ENCODE measurements at places on chromosomes 2 and 18. TPM values are rescaled to one million over a fixed set of nuclear protein-coding genes. Genes with fewer than 3 reads are reported as not detected.

DNA sequence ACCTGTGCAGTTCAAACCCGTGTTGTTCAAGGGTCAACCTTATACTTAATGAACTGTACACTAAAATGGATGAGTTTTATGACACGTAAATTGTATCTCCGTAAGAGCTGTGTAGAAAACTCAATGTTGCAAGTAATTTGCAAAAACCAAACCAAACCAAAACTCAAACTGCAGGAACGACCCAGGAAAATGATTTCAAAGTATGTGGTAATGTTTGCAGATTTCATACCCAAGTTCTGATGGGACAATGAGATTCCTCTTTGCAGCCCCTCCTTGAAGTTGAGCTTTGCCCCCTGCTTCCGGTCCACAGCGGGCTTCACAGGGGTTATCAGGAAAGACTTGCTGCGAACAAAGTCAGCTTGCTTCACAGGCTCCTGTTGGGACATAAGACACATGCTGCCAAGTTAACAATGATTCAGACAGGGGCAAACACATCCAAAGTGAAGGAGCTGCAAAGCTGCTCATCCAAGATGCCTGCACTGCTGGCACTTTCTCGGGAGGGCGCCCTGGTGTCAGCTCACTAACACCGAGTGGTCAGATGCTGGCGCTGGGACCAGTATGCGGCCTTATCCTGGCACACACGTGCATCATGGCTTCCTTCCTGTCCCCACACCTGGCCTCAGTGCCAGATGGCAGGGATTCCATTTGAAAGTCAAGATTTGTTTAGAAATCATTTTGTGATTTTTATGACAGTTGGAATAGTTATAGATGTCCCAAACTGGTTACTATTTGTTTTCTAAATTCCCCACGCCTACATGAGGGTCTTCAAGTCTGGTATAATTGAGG is 65.2 kb upstream of the MGAT4A start:
- DNase-seq = no peak

DNA sequence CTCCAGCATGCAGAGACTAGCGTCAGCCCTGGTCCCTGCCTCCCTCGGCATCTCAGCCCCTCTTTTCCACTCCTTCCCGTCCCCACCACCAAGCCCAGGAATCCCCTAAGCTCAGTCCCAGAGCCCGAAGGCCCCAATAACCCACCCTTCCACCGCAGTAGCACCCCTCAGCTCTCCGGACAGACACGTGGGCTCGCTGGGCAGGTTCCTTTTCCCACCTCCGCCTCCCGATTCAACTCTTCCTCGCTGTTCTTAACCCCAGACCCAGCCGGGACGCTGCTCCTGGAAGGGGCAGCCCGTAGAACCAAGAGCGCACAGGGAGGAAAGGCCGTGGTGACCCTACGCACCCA is 1.4 kb downstream of the IHH start:
- DNase-seq = no peak

DNA sequence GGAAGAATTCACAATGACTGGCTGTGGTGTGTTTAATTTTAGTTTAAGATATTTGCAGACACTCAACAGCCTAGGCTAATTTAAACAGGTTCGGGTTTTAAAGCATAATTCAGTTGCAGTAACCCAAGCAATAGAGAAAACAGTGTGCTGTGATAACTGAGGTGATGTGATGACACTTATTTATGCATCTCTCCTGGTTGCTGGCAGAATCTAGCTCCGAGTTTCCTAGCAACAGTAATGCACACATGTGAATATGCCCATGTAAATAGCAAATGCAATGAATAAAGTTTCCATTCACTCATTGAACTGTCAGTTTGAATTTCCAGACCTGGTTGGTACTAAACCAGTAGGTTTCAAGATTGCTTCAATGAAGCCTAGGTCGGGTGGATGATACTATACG is 426.5 kb downstream of the TMX3 start:
- DNase-seq = no peak

DNA sequence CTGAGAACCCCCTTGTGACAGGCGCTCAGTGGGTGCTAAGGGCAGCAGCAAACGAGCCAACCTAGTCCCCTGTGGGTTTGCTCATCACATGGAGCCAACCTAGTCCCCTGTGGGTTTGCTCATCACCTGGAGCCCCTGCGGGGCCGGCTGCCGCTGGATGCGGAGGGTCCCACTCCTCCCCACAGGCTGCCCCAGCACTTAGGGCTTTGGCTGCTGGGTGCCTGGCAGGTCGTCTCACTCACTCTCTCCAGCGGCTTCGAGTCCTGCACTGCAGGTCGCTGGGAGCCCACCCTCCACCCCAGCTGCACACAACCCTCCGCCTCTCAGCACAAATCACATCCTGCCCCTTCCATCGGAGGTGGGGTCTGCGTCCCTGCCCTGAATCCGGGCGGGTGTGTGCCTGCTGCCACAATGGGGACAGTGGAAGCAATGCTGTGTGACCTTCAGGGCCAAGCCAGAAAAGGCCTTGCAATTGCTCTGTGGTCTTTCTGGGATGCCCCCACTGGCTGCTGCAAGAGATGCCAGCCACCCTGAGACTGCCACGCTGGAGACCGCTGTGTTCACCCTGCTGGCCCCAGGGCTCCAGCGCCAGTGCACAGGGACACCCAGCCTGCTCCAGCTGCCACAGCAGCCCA is 248.1 kb upstream of the SALL3 start:
- DNase-seq = no peak

GRCh38 chr2:163808406-163808805 is 72.6 kb upstream of the FIGN start:
- DNase-seq = no peak

GRCh38 chr2:231099918-231100317 is 24.9 kb downstream of the HTR2B start:
- DNase-seq = no peak

GRCh38 chr18:32040936-32041335 is 22.3 kb downstream of the RNF125 start:
- no peak for DNase-seq

- no peak for DNase-seq
Measured at GRCh38 chr2:64522843-64523428, 1.2 kb upstream of the AFTPH start.

DNA sequence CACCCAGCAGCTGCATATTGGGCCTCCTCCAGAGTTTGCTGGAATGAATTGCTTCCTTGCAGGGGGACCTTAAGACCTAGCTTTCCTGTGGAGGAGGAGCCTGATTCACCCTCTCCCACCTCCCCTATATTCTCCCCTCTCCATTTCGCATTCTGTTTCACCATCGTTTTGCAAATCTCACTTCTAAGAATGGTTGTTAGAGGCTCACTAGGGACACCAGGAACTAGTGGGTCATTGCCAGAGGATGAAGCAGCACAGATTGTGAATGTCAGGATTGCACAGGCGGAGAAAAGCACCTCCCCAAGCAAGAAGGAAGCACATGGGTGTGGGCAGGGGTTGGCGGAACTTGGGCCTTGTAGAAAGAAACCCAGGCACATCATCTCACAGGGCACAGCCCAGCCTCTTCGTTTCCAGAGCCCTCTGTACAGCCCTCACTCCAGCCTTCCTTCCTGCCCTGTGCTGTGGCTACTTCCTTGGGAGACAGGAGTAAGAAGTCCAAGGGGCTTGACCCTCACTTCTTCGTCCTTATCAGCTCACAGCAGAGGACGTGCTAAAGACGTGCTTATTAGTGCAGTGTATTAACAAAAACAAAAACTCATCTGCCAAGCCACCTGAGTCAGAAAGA is 63.4 kb downstream of the TACR1 start:
- no peak for DNase-seq

DNA sequence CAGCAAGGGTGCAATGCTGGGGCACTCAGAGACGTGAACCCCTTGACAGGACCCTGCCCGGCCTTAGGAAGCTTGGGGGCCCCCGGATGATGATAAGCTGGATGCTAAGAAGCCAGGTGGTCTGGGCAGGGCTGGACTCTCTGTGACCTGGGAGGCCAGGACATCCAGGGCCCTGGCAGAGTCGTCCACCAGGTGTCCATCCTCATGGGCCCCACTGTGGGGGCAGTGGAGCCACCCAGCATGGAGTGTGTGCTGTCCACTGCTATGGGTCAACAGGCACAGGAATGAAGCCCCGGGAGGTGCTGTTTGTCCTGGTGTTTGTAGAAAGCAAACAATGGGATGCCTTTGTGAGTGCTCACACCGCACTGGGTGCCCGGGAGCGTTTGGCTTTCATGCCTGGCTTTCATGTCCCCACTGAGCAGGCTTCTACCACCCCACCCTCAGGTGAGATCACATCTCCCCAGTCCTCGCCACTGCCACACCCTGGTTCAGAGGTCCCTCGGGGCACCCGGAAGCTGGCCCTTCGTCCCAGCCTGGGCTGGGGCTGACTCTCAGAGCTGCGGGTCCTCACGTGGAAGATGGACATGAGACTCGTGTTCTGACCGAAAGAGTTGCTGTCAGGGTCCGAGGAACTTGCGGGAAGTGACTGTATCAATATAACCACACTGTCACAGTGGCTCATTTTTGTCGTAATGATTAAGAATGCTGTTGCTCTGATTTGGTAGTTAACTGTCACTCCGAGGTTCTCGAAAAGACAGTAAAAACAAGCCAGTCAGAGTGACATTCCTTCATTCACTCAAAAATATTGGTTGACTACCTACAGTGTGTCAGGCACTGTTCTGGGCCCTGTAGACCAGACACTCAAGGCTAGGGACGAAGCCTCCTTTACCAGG is 53.3 kb downstream of the INHBB start:
- no peak for DNase-seq

- no peak for DNase-seq
Measured at GRCh38 chr18:24862201-24862816, 401.9 kb downstream of the HRH4 start.

DNA sequence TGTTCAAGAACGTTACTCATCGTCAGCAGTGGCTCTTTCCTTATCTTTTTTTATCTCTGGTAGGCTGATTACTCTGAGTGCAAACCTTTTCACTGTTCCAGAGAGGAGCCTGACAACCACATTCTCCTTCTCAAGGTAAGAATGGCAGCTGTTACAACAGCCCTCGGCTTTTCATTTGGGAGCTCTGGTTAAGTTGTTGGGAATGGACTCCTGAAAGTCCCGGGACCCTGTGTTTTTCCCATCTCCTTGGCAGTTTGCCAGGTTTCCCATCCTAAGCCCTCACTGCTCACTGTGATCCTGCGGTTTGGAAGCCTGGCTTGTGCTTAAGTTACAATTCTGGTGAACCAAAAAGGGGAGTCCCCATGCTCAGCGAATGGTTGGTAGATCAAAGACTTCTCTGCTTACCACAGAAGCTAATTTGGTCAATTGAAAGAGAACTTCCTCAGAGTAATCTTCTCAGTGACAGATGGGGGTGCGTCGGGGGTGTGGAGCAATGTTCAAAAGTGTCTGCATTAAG is 122.3 kb downstream of the LYPD6B start:
- no peak for DNase-seq

- no peak for DNase-seq
Measured at GRCh38 chr18:74501386-74501785, 5.2 kb downstream of the CNDP2 start.

DNA sequence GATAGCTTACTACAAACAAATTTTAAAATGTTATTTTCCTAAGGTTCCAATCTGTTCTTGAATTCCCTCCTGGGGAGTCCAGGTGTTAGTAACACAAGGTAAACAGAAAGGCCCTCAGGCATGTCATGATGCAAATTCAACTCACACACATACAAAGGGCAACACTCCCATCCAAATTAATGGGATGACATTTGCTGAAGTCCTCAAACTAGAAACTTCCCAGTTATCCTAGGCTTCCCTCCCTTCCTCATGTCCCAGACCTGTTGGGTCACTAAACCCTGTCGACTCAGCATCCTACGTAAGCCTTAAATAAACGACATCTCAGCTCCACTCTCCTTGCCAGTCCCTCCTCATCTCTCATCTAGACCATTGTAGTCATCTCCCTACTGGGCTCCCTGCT is 85.1 kb downstream of the GREB1L start:
- no peak for DNase-seq

GRCh38 chr2:139924070-139924469 is 1143.9 kb upstream of the NXPH2 start:
- no peak for DNase-seq

DNA sequence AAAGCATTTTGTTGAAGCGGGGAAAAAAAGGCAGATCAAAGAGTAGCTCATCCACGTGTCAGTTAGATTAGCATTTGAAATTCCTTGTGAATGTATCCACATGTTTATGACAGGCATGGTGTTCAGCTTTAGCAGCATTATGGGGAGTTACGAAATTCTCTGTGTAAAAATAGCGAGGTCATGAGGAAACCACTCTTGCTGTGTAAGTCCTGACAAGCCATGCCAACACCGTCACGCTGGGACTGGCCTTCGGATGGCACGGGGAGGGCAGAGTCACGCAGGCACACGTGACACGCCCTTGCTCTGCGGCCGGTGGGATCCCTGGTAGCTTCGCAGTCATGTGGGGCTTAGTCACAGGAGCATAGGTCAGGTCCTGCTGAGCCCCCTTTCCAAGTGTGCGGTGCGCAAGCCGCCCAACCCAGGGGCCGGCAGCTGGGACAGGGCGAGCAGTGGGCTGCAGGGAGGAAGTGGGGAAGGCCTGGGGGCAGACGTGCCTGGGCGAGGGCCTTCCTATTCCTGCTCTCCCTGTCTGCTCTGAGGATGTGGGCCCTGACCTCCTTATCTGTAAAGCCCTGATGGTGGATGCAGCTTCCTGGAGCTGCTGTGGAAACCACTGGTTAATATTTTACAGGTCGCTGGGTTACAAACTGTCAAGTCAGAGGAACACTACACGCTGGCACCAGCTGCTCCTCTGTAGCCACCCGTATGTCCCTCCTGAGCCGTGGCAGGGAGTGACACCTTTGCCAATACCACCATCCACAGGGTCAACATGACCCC is 18.0 kb downstream of the MBP start:
- peak; percentile 97 for DNase-seq

- DNase-seq = no peak
Measured at GRCh38 chr2:112664689-112665088, 18.9 kb downstream of the SLC20A1 start.

DNA sequence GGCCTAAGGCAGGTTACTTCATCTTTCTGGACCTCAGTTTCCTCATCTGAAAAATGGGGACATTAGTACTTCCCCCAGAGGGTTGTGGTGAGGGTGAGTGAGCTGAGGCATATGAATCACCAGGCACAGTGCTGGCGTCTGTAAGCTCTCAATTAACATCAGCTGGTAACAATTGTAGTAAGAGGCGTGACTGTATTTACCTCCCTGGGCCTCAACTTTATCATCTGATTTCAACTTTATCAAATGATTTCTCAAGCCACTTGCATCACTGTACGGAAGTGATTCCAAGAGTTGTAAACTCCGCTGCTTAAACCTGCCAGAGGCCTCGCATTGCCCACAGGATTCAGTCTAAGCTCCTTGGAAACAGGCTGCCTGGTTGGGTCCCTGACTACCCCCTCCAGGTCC is 53.6 kb upstream of the PKDCC start:
- DNase-seq = no peak

Gene ANKRD30B
- total RNA-seq = not detected

Gene ADCY3
- 26.7 TPM for total RNA-seq

Gene AQP12A
- total RNA-seq = not detected

Gene CCDC178
- 0.27 TPM for total RNA-seq

Gene RGPD3
- total RNA-seq = 0.16 TPM

Gene GREB1
- total RNA-seq = 11.4 TPM

Gene SLC4A3
- 445 TPM for total RNA-seq

Gene HOXD9
- not detected for total RNA-seq

Gene IL36B
- not detected for total RNA-seq

Gene SLC11A1
- 5.4 TPM for total RNA-seq

Gene C2orf74
- total RNA-seq = 30.1 TPM

Data from Right ventricle myocardium inferior (tissue), 1 donor.